ENCODE measurements at places on chromosomes 5 and 9.
A peak's percentile ranks its signal among the peaks of the same experiment; 100 is the strongest.

- no peak for DNase-seq
These were observed 270.7 kb upstream of the PAPPA start for GRCh38 chr9:115882911-115883310.

DNA sequence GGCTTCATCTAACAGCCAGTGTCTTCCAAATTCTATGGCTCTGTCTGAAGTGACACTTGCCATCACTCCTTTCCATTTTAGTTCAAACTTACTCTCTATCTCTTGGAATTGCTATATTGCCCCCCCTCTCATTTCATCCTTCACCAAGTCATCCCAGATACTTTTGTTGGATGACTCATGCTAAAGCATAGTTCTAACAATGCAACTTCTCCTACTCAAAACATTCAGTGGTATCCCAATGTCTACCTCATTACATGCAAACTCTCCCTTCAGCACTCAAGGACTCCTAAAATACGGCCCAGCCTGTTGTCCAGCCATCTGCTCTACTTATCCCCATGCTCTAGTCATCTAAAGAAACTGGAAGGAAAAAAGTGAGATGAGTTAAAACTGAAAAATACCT, 171.6 kb downstream of the RASEF start:
- no peak for DNase-seq

DNA sequence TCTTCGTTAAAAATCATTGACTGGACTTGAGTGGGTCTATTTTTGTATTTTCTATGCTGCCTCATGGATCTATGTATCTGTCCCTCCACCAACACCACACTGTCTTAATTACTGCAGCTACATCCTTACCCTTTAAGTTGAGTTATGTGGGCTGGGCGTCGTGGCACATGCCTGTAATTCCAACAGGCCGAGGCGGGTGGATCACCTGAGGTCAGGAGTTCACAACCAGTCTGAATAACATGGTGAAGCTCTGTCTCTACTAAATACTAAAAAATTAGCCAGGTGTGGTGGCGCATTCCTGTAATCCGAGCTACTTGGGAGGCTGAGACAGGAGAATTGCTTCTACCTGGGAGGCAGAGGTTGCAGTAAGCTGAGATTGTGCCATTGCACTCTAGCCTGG, 48.2 kb downstream of the XRCC4 start:
- no peak for DNase-seq

GRCh38 chr9:105216440-105217178, 27.8 kb upstream of the SLC44A1 start:
- peak; percentile 90 for DNase-seq

- no peak for DNase-seq
These were observed 20.9 kb downstream of the GZMA start for GRCh38 chr5:55123365-55123764.
